CD8-positive, alpha-beta T cell (primary cell): ENCODE measurements at places on chromosomes 3 and 15.

GRCh38 chr3:160052385-160053047 lies 63.9 kb downstream of the IL12A start:
- no peak for DNase-seq

GRCh38 chr3:24661175-24661584 lies 166.5 kb upstream of the THRB start:
- DNase-seq: no peak

GRCh38 chr3:193030276-193030675 lies 112.6 kb upstream of the MB21D2 start:
- no peak for DNase-seq

- DNase-seq: no peak
Measured at GRCh38 chr3:181921220-181921619, 209.5 kb downstream of the SOX2 start.

DNA sequence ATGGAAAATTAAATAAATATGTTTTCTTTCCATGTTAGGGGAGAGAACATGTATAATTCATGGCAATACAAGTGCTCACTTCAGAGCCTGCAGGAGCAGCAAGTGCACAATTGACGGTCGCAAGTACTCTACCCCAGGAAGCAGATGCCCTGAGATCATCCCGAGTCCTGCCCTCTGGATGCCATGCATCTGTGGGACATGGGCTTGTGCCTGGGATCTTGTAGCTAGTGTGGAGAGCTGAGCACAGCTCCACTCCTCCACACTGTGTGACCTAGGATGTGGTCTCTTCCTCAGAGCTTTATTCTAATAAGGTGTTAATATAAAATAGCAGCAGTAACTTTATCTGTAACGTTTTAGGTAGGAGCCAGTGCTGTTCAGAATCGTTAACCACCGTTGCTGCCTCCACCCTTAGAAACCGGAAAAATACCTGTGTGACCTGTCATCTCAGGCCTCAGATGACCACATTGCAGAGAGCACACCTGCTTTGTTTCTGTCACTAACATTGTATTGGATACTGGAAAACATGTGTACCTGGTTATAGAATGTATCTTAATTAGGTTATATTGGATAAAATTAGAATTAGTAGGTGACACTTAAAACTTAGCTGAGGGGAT lies 105.0 kb upstream of the GOLGA6L6 start:
- no peak for DNase-seq
